ENCODE measurements at places on chromosomes 1 and 21.

DNA sequence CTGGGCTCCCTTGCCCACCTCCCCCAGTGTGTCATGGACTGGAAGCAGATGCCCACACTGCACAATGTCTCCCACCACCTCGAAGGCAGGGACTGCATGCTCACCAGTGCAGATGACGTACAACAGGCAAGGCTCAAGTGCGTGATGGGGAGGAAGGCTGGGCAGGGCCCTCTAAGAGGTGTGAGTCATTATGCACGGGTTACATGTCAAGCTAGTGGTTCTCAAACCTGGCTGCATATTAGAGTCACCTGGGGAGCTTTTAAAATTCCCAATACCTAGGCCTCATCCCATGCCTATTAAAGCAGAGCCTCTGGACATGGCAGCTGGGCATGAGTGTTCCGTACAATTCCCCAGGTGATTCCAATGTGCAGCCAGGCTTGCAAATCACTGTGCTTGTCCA is 137.9 kb upstream of the NGF start:
- DNase-seq = no peak

DNA sequence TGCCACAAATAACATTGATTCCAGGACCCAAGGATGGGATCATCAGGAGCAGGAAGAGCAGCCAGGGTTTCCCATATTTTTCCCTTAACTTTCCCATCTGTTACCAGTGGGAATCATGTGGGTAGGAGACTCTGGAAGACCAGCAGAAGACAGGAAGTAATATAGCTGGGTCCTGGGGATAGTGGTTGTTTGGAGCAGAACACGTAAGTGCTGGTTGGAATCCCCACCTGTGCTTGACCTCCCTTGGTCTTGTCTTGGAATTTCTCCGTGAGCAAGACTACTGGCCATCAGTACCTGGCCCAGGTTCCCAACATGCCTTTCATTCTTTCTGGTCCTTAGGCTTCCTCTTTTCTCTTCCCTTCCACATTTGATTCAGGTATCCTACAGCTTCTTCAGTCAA is 20.9 kb upstream of the SLC27A3 start:
- no peak for DNase-seq

GRCh38 chr1:203742436-203742835 is 22.5 kb upstream of the LAX1 start:
- no peak for DNase-seq

- no peak for DNase-seq
These were observed 211.7 kb upstream of the UBE2U start for GRCh38 chr1:63991685-63992084.

- no peak for DNase-seq
These were observed 562.8 kb downstream of the KIF26B start for GRCh38 chr1:245717611-245718010.

Data from putamen (tissue), 1 donor.